ENCODE measurements at places on chromosomes 6 and 20. TPM values are rescaled to one million over a fixed set of nuclear protein-coding genes. Genes with fewer than 3 reads are reported as not detected.

Gene GLP1R
- total RNA-seq: not detected

Gene LPIN3
- 141 TPM for total RNA-seq

- DNase-seq: no peak
These were observed 389.2 kb upstream of the FLRT3 start for GRCh38 chr20:14726591-14726990.

- DNase-seq: peak; percentile 70
These were observed 164.9 kb upstream of the SASH1 start for GRCh38 chr6:148177589-148178233.

DNA sequence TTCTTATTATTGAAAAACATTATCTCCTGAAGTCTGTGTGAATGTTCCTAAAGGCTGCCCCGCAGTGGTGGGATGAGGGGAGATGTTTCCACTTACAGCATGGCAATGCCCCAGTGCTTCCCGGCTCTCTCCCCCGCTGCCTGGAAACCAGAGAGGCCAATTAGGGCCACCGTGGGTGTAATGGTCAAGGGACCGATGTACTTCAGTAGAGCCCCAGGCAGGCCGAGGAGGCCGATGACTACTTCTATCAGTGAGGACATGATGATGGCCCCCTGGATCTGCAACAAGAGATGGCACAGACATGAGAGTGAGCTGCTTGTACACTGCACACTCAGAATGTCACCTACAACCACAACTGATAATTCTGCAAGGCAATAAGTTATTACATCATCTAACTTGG is 117.8 kb downstream of the SLC23A2 start:
- DNase-seq: no peak

DNA sequence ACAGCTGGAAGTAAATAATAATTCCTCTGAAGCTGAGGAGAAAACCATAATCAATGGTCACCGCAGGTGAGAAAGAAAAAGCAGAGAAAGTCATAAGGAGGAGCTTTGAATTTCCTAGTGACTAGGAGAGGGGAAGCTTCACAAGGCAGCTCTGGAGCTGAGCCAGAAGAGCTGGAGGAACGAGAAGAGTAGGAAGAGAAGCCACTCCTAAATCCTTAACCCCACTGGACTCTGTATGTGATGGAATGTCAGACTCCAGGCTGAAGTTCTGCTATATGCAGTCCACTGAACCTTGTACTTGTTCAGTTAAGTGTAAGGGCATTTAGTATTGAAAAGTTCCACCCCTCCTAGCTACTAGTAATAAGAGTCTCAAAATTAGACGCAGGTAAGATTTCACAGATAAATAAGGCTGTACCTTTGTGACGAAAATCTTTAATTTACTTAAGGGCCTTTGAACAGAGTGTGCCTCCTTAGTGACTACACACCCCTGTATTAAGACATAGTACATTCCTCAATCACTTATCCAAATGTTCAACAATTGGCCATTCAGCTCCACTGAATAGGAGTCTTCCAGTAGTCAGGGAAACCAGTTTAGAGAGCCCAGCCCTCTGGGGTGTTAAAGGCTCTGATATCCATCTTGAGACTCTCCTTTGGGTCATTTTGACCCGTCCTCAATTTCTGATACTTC is 71.4 kb upstream of the UFL1 start:
- no peak for DNase-seq

Gene ASF1A
- total RNA-seq: 14.0 TPM

DNA sequence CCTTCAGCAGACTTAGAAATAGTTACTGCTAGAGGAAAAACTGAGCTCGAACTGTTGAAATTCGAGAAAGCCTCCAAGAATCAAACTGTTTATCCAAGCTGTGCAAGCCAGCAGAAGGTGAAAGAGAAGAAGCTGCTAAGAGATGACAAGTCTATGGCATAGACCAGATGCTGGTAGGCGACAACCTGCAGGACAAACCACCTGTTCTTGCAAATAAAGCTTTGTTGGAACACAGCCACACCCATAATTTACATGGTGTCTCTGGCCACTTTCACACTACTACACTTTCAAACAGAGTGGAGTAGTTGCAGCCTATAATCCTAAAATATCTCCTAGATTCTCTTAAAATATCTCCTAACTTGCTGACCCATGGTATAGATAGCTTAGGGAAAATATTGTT is 33.3 kb downstream of the TNFRSF21 start:
- no peak for DNase-seq

DNA sequence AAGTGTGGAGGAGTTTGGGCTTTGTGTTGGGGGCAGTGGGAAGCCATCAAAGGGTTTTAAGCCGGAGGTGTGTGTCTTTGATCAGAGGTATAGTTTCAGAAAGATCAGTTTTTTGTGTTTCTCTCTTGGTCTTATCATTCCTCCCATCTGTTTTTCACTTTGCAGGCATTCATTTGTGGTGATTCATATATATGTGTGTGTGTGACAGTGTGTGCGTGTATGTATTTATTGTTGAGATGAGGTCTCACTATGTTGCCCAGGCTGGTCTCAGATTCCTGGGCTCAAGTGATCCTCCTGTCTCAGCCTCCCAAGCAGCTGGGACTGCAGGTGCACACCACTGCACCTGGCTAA is 11.1 kb upstream of the SERINC3 start:
- no peak for DNase-seq

DNA sequence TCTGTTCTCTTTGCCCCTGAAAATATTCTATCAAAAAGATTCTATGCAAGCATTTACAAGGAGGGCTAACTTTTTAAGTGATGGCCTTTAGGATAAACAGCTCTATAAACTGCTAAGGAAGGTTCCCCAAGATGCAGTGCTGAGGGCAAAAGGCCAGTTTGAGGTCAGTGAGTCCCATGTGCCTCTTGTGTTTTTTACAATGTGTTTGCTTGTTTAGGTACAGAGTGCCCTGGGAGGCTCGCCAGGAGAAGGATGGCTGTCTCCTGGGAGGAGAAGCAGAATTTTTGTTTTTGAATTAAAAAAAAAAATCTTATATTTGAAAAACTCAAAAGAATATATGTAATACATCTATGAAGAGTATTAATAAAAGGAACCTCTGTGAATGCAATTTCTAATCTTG is 12.8 kb downstream of the MTCH1 start:
- DNase-seq: no peak

Gene EPB41L1
- total RNA-seq: 104 TPM

- DNase-seq: no peak
These were observed 35.7 kb upstream of the CTNNBL1 start for GRCh38 chr20:37657924-37658804.

DNA sequence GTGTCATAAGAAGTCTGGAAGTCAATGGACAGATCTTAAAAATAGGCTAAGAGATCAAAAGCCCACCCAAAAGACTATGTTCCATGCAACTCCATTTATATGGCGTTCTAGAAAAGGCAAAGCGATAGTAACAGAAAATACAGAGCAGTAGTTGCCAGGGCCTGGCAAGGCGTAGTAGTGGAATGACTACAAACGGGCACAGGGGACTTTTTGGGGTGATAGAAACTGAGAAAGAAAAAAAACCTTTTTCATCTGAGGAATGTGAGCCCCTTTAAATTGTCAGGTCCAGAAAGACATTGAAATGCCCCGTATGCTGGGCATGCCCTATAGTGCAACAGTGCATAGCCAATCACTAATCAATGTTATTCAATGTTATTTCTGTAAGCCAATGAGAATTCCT is 47.2 kb upstream of the FAM50B start:
- DNase-seq: no peak

GRCh38 chr20:35395728-35396127 is 16.0 kb downstream of the UQCC1 start:
- no peak for DNase-seq

Gene POFUT1
- total RNA-seq: 46.3 TPM

Gene SRSF12
- not detected for total RNA-seq
